ENCODE measurements at places on chromosomes 3 and 15. TPM values are rescaled to one million over a fixed set of nuclear protein-coding genes. Genes with fewer than 3 reads are reported as not detected.

Gene NRG4
- 1.6 TPM for total RNA-seq

Gene SQOR
- total RNA-seq, result 125 TPM

Gene ANKRD63
- total RNA-seq, result not detected

Gene ZKSCAN7
- 0.76 TPM for total RNA-seq

Gene LIPH
- 14.6 TPM for total RNA-seq

Gene CCR8
- total RNA-seq, result 0.16 TPM

Gene STRA6
- 1.5 TPM for total RNA-seq

Gene CSPG4
- total RNA-seq, result 1.9 TPM

Gene GADL1
- not detected for total RNA-seq

Gene GMPS
- 41.6 TPM for total RNA-seq

Gene CRYBG3
- total RNA-seq, result 18.3 TPM

Gene CYP1A2
- not detected for total RNA-seq

Gene CCR2
- total RNA-seq, result 0.48 TPM

Gene APBA2
- total RNA-seq, result 0.24 TPM

Gene CLSTN2
- total RNA-seq, result 1.5 TPM

Gene IL12A
- total RNA-seq, result 0.80 TPM

Gene ST8SIA2
- 0.16 TPM for total RNA-seq

Gene PRRT3
- total RNA-seq, result 0.56 TPM

Gene EID1
- total RNA-seq, result 30.7 TPM

Gene MELTF
- 2.8 TPM for total RNA-seq

Gene LRRC34
- 0.24 TPM for total RNA-seq

Gene FGF7
- total RNA-seq, result 2.0 TPM

Gene CMTM7
- 1.2 TPM for total RNA-seq

Gene KIF9
- total RNA-seq, result 4.4 TPM

Gene AGBL1
- total RNA-seq, result not detected

Gene ZNF774
- 2.4 TPM for total RNA-seq

Gene SLC28A2
- total RNA-seq, result not detected

Gene ECE2
- not detected for total RNA-seq

Gene PRR20G
- not detected for total RNA-seq

Gene SPESP1
- 0.52 TPM for total RNA-seq

Gene PROS1
- 10.0 TPM for total RNA-seq

Gene CLDN18
- not detected for total RNA-seq

Gene NR1I2
- not detected for total RNA-seq

Gene RBP2
- total RNA-seq, result not detected

Gene SH2D7
- total RNA-seq, result not detected

Gene EPHA6
- total RNA-seq, result 1.1 TPM

Gene PEX11A
- total RNA-seq, result 3.5 TPM

Gene GASK1A
- total RNA-seq, result 2.9 TPM

Gene RARB
- total RNA-seq, result 2.5 TPM

Gene CPA3
- total RNA-seq, result 2.2 TPM

Gene CEMIP
- 17.3 TPM for total RNA-seq

Gene CNBP
- total RNA-seq, result 236 TPM

Gene ROBO2
- total RNA-seq, result 7.1 TPM

Gene MYEF2
- 0.56 TPM for total RNA-seq

Gene DNAJA4
- total RNA-seq, result 9.5 TPM

Gene RCN2
- 25.0 TPM for total RNA-seq

Gene SH3GL3
- total RNA-seq, result 3.3 TPM

Gene MKRN3
- 2.5 TPM for total RNA-seq

Gene GABRB3
- total RNA-seq, result 0.52 TPM

Gene ACTRT3
- 1.6 TPM for total RNA-seq

Gene PARP9
- total RNA-seq, result 27.5 TPM

Gene UACA
- total RNA-seq, result 33.4 TPM

Gene MEIS2
- 10.3 TPM for total RNA-seq

Gene RHOV
- total RNA-seq, result 118 TPM

Gene ANAPC13
- 17.5 TPM for total RNA-seq

Gene HIGD2B
- total RNA-seq, result not detected

Gene GOLGA8G
- not detected for total RNA-seq

Gene ERICH6
- not detected for total RNA-seq

Gene AMIGO3
- not detected for total RNA-seq
